Type B pancreatic cell (in vitro differentiated cells): ENCODE measurements at places on chromosomes 12 and 14. TPM values are rescaled to one million over a fixed set of nuclear protein-coding genes. Genes with fewer than 3 reads are reported as not detected.

DAO gene
- not detected in 2 replicates for total RNA-seq

PIWIL1 gene
- not detected in 2 replicates for total RNA-seq

DNA sequence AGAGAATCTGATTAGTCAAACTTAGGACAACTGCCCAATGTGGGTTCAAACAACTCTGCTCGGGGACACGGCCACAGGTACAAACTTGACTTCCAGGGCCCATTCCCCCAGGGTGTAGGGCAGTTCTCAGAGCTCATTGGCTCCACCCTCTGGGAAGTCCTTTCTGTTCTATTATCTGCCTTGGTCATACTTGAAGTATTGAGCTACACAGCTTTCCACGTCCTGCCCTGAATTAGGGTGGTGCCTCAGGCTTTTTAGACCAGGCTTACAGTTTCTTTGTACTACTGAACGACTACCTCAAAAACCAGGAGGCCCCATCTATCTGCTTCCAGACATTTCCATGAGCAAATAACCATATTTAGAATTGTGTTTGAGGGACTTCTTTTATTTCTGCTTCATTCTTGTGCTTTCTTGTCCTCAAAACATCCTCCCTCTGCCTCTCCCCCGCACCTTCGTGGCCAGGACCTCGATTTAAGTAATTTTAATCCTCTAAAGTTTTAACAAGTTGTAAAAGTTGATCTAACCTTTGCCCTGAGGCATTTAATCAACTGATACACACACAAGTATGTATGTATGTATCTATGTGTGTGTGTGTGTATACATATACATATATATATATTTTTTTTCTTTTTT is 281.7 kb upstream of the AMIGO2 start:
- H3K27me3 ChIP-seq, result no peaks in the 10 kb centered on the region
- peaks cover 5% of the 10 kb centered on the region for H3K4me1 ChIP-seq
- no peak for DNase-seq
- H3K4me3 ChIP-seq, result no peak overlapping the region
- no peaks in the 10 kb centered on the region for H3K36me3 ChIP-seq

DNA sequence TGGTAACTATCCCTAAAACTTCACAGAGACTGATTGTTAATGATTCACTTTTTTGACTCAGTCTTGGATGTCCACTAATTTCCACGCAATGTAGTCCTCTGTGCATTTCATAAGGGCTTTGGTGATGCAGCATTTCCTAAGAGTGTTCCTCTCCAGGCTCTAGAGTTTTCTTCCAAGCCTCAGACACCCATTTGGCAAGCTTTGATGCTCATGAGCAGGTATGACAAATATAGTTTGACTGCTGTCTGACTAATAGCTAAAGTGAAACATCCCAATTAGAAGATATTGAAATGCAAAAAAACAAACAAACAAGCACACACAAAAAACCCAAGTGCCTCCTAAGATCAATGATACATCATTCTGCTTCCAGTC is 1.5 kb upstream of the VAMP1 start:
- H3K4me3 ChIP-seq, result peak overlapping the region; percentile 19
- H3K4me1 ChIP-seq, result peaks cover 5% of the 10 kb centered on the region
- H3K36me3 ChIP-seq, result no peaks in the 10 kb centered on the region
- DNase-seq, result no peak
- H3K27me3 ChIP-seq, result peaks cover 40% of the 10 kb centered on the region

KERA gene
- total RNA-seq, result 0.17 and 0.24 TPM in 2 replicates

DNA sequence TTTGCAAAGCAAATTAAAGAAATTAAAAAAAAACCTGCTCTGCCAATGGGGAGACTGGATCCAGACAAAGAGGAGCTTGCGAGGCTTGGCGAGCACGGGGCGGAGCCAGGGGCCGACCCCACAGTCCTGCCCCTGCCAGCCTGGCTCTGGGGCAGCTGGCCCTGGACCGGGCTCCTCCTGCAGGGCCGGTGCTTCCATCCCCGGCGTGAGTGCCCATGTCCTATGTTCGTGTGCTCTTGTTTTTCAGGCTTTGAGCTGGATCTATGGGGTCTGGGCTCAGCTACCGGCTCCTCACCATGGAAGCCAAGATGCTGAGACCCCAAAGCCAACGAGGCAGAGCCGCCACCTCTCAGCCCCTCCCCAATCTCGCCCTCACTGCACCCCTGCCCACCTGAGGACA is 176.8 kb downstream of the KIF26A start:
- no peaks in the 10 kb centered on the region for H3K36me3 ChIP-seq
- peaks cover 19% of the 10 kb centered on the region for H3K27me3 ChIP-seq
- no peaks in the 10 kb centered on the region for H3K4me1 ChIP-seq
- H3K27ac ChIP-seq, result no peak overlapping the region
- DNase-seq, result no peak

DNA sequence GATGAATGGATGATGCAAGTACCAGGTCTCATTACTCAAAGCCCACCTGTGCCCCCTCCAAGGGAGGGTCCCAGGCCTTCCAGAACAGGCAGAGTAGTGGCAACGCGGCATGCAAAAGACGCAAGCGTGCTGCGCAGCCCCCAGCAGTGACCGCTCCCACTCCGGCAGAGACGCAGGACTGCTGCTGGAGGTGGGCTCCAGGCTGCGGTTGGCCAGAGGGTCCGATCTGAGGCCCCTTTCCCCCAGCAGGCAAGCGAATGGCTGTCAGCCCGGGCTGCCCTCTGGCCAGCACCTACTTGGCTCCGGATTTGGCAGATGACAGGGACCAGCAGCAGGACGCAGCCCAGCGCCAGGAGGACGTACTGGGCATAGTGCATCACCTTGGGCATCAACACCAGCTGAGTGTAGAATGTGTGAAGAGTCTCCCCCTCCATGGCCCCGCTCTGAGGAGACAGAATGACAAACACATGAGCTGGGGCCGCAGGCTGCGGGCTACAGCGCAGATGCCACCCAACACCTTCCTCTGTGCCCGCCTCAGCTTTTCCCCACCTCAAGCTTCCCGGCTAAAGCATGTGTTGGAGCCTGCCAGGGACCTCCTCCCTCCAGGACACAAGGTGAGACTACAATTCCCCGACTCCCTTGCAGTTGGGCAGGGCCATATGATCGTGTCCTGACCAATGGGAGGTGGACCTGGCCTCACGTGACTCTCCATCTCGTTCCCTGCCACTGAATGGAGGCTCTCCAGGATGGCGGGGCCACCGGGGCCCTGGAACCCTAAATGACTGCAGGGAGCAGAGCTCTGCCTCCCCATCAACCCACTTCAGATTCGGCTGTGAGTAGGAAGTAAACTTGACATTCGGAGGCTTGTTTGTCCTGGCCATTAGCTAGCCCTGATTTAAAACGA is 77.4 kb downstream of the SCARB1 start:
- H3K27ac ChIP-seq, result peak overlapping the region; percentile 84
- H3K4me1 ChIP-seq, result peaks cover 6% of the 10 kb centered on the region
- H3K36me3 ChIP-seq, result peaks cover 5% of the 10 kb centered on the region

- no peaks in the 10 kb centered on the region for H3K27me3 ChIP-seq
- peaks cover 14% of the 10 kb centered on the region for H3K36me3 ChIP-seq
- H3K4me1 ChIP-seq, result peaks cover 45% of the 10 kb centered on the region
- DNase-seq, result no peak
Measured at GRCh38 chr12:45232756-45233372, 17.0 kb downstream of the ANO6 start.

- H3K4me3 ChIP-seq, result no peak overlapping the region
- no peaks in the 10 kb centered on the region for H3K4me1 ChIP-seq
- H3K36me3 ChIP-seq, result no peaks in the 10 kb centered on the region
Measured at GRCh38 chr14:93830753-93831461, 42.6 kb upstream of the PRIMA1 start.

RIPK3 gene
- total RNA-seq, result 5.6 and 7.5 TPM in 2 replicates

- H3K27me3 ChIP-seq, result no peaks in the 10 kb centered on the region
- H3K36me3 ChIP-seq, result no peaks in the 10 kb centered on the region
- no peak for DNase-seq
- peak overlapping the region; percentile 82 for H3K27ac ChIP-seq
Measured at GRCh38 chr14:102777711-102778337, 575 bp downstream of the TRAF3 start.
